ENCODE measurements at places on chromosomes 3 and 15.

DNA sequence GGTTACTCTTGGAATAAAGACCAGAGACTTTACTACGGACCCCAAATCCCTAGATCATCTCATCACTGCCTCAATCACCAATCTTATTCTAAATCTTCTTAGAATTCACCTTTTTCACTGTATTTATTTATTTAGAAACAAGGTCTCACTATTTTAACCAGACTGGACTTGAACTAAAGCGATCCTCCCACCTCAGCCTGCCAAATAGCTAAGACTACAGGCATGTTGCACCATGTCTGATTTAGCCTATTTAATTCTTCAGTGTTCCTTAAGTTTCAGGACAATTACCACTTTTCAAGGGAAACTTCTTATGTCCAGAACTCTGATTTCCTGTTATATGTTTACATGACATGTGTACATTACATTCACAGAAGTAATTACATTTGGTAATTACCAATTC is 238.0 kb upstream of the COL8A1 start:
- DNase-seq = no peak

DNA sequence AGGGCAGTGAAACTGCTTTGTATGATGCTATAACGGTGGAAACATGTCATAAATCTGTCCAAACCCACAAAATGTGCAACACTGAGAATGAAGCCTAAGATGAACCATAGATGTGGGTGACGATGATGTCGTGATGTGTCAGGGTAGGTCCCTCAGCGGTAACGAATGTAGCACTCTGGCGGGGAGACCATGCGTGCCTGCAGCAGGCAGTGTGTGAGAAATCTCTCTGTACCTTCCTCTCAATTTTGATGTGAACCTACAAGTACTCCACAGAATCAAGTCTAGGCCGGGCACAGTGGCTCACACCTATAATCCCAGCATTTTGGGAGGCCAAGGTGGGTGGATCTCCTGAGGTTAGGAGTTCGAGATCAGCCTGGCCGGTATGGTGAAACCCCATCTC is 268.2 kb upstream of the LYSMD4 start:
- DNase-seq = no peak

DNA sequence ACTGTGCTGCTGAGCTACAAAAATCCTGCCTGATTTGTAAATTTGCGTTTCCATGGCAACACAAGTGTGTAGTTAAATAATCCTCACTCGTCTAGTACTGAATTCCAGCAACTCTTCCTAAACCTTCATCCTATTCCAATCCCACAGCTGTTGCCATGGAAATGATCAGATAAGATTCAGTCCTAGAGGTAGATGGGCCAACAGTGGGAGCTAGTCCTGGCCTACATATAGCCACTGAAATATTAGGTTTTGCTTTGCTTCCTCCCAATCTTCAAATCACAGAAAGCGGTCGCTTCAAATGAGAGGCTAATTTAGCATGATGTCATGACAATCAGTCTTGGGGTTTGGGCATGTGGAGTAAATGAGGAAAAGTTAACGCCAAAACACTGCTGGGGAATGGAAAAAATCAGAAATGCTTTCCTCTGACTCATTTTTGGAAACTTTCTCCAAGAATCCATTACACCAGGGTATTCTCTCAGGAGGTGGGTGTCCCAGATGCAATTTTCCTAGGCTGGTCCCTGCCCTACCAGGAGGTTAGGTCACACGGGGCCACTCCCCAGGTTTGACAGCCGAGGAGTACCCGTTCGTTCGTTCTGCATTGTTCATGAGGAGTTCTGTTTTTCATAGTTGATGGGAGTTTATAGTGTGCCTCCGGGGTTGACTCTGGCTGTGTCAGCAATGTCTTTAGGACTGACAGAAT is 159.2 kb upstream of the SLCO3A1 start:
- DNase-seq = no peak

GRCh38 chr3:114310695-114311094 is 16.9 kb downstream of the TIGIT start:
- DNase-seq = no peak

- DNase-seq = peak; percentile 27
Measured at GRCh38 chr3:187679638-187680396, 9.6 kb upstream of the SST start.

- DNase-seq = no peak
Measured at GRCh38 chr3:152539191-152539764, 270.5 kb downstream of the MBNL1 start.

- no peak for DNase-seq
Measured at GRCh38 chr3:110070161-110070916, 733.0 kb upstream of the DPPA4 start.

- peak; percentile 8 for DNase-seq
Measured at GRCh38 chr15:60901647-60902046, 327.5 kb downstream of the RORA start.

DNA sequence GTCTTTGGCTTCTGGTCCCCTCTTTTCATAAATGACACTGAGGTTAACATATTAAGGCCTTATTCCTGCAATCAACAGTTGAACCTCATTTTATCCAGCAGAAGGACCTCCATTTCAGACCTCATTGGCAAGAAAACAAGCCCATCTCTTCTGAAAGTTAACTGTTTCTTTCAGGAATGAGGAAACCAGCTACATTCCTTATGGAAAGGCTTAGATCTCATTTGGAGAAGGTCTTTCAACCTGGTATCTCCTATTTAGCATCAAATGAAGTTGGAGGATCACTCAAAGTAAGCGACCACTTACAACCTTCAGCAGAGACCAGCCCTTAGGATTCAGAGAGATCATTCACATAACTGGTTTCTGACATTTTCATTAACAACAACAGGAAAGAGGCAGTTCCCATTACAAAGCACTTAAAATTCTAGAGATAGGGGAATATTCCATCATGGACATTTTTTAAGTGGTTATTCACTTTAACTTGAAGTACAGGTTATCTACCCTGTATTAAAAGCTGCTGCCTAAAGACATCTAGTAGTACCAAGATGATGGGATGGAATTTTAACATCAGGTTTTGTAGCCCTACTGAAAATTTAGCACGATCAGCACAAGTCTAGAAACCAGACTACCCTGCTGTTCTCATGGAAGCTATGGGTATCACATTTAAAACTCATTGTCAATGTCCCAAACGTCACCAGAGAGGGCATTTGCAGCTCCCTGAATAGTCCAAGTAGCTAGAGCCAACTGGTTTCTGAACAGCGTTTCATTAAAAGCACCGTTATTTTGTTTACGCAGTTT is 30.4 kb downstream of the TFRC start:
- DNase-seq = no peak

- DNase-seq = no peak
Measured at GRCh38 chr3:4885316-4885715, 93.9 kb upstream of the BHLHE40 start.
